ENCODE measurements at places on chromosomes 11 and 22.

DNA sequence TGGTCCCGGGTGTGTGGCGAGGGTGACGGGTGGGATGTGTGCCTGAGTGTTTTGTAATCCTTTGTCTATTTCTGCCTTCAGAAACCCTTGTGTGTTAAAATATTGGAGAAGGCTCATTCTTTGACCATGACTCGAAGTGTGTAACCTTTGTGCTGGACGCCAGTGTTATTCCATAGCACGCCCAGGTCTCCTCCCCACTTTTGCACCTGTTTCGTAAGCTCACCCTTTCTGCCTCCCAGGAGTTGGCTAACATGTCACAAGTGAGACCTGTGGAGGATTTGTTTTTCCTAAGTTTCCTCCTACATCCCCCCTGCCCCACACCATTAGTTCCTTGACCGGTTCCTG, 382 bp downstream of the C11orf54 start:
- DNase-seq = no peak

- no peak for DNase-seq
These were observed 80.5 kb downstream of the PGR start for GRCh38 chr11:101049123-101049522.

DNA sequence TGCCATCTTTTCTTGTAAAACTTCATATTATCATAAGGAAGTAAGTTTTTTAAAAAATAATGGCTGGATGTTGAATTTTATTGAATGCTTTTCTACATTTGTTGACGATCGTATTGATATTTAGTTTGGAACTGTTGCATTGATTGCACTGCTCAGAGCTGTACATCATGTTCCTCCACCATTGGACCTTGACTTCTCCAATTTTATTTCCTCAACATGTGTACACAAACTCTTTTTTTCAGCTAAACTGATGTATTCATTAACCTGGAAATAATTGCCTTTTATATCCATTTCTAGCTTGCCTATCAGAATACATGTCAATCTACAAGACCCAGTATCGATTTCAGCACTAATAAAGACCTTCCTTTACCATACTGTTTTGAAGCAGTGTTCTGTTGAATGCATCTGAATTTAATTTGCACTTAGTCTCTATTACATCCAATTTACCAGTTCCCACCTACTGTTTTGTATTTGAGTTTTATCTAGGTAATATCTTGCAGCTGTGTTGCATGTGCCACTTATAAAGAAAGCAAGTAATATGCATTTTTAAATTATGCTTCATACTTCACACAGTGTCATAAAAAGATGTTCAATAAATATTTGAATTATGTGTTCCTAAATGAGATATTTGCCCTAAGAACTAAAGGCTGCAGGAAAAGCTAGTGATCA, 5.5 kb downstream of the CEP57 start:
- no peak for DNase-seq

DNA sequence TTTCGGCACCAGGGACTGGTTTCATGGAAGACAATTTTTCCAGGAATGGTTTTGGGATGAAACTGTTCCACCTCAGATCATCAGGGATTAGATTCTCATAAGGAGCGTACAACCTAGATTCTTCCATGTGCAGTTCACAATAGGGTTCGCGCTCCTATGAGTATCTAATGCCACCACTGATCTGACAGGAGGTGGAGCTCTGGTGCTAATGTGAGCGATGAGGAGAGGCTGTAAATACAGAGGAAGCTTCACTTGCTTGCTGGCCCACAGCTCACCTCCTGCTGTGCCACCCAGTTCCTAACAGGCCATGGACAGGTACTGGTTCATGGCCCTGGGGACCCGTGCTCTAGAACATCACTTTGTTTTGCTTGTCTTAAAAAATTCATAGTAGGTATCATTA, 41.8 kb upstream of the AMPD3 start:
- peak; percentile 75 for DNase-seq

- no peak for DNase-seq
These were observed 929.5 kb upstream of the CCDC90B start for GRCh38 chr11:84215672-84216071.

DNA sequence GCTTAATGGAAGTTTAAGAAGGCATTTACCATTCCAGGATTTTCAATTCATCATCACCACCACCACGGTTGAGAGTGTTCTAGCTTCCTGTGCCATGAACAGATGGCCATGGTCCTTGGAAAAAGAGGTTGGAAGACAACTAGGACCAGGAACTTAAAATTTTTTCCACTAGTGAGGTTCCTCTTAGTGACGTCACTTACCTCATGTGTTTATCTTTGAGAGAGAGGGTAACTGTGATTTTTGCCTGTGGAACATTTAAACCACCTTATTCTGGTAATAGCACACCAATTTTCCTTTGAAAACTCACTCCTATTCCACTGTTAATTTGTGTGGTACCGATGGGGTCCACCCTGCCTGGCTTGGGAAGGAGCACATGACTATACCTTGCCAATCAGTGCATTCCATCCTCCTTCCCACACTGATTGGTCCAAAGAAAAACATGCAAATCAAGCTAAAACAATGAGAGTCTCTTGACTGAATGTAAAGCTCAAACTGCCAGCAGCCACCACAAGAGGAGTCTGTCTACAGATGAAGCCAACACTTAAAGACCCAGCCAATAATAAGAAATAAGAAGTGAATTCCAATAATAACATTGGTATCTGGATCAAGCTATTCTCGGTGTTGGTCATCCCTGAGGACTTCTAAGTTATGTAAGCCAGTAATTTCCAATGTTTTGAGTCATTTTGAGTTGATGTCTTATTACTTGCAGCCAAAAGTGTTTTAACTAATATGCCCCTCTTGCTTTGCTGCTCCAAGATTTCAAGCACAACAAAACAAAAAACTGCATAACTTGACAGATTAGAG, 111.8 kb downstream of the MPPED2 start:
- no peak for DNase-seq

DNA sequence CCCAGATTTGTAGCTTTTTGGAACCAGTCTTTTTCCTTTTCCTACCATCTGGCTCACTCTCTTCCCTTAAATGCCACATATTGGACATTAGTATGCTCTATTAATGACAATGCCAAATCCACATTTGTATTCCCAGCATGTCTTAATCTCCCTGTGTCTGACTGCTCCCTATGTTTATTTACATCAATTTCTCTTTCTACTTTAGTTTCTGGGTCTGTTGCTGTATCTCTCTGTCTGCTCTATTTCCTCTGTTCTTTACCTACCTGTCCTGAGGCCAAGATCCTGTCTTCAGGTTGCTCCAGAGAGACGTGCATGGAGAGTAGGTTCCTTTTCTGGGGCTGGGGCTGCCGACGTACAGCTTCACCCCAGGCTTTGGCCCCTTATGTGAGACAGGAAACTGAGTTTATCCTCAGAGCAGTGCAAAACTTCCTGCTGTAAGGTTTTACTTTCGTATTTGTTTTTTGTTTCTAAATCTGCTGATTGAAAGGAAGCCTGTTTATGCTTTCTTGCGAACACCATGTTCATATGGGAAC, 25.6 kb downstream of the OR2AG2 start:
- DNase-seq = no peak

DNA sequence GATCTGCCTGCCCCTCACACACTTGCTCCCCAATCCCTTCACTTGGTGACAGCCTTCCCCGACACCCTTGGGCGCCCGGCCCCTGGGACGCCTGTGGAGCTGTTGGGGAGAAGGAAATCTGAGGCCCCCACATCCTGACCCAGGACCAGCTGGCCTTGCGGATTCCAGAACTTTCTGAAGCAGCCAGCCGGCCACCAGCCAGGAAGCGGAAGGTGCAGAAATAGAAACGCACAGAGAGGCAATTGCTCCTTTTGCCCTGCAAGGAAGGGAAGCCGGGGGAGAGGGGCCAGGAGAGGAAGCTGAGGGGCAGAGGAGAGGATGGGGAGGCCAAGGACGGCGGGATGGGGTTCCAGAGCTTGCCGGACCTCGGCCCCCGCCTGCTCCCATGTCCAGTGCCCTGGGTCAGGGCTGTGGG, 66.7 kb upstream of the LINC01488 start:
- DNase-seq = no peak

DNA sequence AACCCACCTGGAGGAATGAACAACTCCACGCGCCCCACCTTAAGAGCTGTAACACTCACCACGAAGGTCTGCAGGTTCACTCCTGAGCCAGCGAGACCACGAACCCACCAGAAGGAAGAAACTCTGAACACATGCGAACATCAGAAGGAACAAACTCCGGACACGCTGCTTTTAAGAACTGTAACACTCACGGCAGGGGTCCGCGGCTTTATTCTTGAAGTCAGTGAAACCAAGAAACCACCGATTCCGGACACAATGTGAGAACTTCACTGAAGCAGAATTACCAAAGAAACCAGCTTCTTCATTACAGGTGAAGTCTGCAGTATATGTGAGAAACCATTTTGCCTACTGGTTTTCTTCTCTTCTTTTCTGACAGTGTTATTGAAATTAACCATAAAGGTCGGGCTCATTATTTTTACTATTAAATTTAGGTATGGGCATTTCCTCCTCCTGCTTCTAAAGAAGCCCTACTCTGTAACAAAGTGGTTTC, 303.0 kb downstream of the KCNA4 start:
- DNase-seq = no peak

DNA sequence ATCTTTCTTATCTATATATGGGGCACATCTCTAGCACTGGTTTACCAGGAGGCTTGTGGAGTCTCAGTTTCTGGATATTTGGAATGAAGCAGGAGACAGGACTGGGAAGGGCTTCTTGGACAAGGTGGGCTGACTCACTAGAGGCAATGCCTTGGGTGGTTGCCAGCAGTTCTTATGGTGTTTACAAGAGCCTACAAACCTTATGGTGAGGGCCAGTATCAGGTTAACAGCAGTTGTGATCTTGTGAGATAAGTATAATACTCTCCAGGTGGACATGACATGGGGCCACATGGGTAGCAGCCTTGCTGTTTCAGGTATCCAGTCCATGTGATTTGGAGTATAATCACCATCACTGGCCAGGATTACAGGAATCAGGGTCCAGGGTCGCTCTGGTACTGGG, 10.2 kb downstream of the FUT4 start:
- DNase-seq = no peak

DNA sequence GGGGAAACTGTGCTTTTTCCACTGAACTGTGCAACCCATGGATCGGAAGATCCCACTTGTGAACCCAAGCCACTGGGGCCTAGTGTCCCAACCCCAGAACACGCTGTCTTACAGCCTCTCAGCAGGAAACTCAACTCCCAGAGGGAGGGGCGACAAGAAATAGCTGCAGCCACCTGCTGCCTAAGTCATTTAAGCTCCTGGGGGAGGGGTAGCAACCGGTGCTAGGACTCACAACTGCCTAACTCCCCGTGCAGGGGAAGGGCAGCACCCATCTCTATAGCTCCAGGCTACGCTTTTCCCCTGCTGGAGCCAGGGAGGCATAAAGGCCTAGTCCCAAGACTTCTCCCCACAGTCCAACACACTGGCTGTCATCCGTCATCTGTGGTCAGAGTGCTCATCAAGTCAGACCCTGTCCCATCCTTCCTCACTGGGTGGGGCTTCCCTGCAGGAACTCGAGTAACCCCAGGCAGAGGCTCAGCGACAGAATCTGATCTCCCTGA, 363.0 kb downstream of the LUZP2 start:
- DNase-seq = peak; percentile 61

GRCh38 chr11:17636721-17637120, 82.7 kb upstream of the MYOD1 start:
- DNase-seq = no peak

GRCh38 chr11:32713496-32713895, 81.0 kb downstream of the CCDC73 start:
- DNase-seq = no peak

DNA sequence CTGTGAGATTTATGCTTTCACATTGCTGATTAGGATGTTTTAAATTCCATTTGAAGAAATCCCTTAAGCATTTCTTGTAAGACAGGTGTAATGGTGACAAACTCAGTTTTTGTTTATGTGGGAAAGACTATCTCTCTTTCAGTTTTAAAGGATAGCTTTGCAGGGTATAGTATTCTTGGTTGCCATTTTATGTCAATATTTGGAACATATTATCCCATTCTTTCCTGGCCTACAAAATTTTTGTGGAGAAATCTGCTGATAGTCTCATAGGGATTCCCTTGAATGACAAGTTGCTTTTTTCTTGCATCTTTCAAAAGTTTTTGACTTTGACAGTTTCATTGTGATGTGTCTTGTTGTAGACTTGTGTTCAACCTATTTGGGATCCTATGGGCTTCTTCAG, 28.8 kb downstream of the NAGA start:
- no peak for DNase-seq

- no peak for DNase-seq
These were observed 86.4 kb upstream of the THY1 start for GRCh38 chr11:119509282-119509841.

DNA sequence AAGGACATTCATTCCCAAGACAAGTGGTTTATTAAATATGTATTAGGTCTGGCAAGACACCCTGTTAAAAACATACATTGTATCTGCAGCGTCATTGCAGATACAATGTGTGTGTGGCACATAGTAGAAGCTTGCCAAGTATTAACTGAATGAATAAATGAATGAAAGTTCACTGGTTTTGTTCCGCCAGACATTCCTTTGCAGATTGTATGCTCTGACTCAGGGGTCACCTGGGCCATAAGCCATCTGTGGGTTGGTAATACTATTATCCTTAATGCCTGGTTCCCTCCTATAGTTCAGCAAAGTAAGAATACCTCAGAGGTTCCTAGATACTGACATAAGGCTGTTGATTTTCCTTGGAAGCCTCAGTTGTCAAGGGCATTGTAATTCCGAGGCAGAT, 377.3 kb upstream of the CCDC90B start:
- peak; percentile 18 for DNase-seq

DNA sequence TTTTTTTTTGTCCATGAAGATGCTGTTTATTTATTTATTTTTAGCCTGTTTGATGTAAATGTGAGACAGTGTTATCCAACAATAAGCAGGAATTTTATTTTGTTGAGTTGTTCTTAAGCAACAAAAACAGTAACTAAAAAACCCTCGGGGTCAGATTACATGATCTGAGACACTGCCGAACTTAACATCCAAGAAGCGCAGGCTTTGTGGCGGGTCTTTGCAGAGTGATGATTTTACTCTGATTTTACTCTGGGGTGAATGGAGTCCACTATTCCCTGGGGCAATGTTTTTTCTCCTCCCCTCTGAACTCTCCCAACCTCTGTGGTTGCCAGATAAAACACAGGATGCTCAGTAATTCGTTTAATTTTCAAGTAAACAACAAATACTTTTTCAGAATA, 450.1 kb upstream of the B3GAT1 start:
- DNase-seq = no peak

DNA sequence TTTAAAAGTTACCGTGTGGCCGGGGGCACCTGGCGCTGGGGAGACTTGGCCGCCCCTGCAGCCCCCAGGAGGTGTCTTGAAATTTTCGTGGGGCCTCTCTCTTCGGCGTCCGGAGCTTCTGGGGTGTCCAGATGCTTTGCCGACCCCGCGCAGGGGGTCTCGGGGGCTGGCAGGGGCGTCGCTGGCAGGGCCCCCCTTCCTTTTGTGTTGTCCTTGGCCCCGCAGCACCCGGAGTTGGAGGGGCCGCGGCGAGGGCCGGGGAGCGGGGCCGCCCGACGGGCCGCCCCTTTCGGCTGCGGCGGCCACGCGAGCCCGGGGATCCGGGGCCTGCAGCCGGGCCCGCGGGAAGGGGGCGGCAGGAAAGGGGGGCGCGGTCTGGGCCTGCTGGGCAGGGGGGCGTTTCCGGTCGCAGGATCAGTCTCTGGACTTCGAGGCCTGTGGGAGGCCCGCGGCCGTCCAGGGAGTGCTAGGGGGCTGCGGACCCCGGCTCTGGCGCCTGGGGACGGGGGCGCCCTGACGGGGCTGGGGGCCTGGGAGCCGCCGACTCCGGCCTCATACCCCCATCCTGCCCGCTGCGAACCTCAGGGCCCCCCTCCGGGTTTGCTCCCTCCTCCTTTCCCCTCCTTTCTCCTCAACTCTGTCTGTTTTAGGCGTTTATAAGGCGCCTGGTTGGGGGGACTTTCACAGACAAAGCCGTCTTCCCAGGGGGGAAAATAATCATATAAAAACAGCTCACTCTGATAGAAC, 869 bp downstream of the ZC3H7B start:
- DNase-seq = no peak

- DNase-seq = no peak
These were observed 12.5 kb upstream of the CHST1 start for GRCh38 chr11:45677770-45678512.

All from WERI-Rb-1 (cell line).